ENCODE measurements at places on chromosomes 7 and 10.

GRCh38 chr10:62638062-62638477 is 166.4 kb upstream of the ADO start:
- DNase-seq: no peak

GRCh38 chr7:63521-64021 is 128.8 kb upstream of the FAM20C start:
- DNase-seq: no peak

DNA sequence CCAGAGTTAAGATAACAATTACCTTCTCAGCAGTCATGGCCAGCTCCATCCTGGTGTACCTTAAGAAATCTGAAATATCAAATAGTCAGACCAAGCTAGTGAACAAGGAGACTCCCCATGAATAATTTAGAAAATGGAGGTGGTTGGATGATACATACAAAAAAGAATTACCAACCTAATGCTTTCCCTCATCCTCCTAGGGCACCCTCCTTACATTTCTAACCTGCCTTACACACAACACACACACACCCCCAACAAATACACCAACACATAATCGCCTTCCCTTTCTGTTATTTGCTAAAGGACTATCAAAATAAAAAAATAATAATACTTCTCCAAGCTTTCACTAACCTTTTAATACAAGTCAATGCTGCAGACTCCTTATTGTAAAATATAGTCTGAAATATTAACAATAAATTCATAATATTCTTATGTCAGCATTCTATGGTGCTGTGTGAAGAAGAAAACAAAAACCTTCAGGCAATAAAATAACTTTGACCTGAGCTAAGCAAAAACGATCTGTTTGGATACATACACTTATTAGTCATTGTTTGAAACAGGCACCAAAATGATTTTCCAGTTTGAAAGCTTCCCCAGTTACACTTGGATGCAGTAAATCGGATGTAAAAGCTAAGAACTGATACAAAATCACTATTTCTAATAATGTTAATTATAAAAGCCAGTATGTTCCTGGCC is 3.4 kb downstream of the TWIST1 start:
- no peak for DNase-seq

DNA sequence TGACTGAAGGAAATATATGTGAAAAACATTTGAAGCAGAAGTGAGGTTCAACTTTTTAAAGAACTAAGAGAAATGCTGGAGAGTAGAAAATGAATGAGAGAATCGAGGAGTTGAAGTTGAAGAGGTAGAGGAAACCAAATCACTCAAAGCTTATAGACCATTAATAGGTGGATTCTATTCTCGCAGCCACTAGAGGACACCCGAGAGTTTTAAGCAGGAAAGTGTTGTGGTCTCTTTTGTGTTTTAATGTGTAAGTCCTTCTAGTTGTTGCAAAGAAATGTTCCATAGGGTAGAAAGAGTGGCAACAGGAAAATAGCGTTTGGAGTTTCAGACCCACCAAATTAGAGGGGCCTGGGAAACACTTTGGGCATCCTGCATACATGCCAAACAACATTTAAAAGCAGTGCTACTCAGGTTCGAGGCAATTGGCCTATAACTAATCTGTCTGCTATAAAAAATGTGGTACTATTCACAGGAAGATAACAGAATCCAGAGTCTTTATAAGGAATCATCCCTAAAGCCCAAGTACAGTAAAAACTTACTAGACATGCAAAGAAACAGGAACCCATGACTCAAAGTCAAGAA is 75.3 kb upstream of the TAS2R16 start:
- DNase-seq: no peak

DNA sequence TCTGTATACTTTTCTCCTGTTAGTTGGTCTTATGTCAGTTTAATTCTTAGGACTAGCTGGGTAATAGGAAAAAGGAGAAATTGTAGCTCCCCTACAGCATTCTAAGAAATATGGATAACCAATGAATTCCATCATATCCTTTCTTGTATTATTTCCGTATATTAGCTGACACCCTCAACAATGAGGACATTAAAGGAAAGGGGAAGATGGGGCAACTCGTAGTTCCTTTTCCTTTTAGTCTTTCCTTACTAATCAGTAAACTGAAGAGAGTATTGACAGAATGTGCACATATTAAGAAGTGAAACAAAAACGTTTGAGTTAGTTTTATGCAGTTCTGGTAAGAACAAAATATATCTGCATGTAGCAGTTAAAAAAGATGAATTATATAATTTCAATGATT is 35.1 kb upstream of the C10orf67 start:
- no peak for DNase-seq

DNA sequence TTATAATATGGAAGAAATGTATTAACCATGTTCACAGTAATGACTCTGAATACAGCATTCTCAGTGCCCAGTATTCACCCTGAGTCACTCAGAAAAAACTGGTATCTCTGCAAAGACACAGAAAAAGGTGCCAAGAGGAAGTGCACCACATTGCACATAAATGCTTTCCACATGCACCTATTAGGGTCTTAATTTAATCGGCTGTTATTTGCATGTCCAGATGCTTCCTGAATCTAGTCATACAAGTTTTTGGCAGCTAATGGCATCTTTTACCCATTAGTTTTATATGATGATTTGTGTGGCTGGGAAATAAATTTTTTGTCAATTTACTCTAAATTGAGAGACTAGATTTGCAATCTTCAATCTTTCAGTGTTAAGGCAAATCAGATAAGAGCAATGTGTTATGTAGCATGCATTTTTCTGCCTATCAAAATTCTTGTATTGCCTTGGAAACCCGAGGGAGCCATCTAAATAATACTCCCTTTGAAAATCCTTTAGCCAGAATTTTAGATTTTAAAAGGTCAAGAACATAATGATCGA is 58.2 kb downstream of the ZNF680 start:
- no peak for DNase-seq

GRCh38 chr7:46317256-46317655 is 396.2 kb upstream of the IGFBP3 start:
- DNase-seq: no peak

- DNase-seq: no peak
Observed at GRCh38 chr7:150924369-150924781, 53.7 kb downstream of the KCNH2 start.

GRCh38 chr7:116829041-116829440 is 33.3 kb upstream of the CAPZA2 start:
- no peak for DNase-seq

DNA sequence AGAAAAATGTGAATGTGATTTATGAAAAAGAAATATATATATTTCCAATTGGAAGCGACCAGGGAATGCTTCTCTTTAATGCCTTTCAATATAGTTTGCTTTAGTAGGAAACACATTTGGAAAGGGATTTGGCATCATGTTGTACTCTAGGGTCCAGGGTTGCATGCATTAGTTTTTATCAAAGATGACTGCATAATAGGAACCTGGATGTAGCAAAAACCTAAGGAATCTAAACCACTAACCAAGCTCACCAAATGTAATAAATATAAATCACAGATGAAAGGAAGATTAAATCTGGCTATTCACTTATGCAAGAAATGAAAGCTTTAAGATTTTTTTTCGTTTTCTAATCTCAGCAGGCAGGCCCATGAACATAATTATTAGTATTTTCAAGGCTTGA is 120.0 kb downstream of the ATXN7L1 start:
- DNase-seq: no peak

- DNase-seq: peak; percentile 93
Observed at GRCh38 chr10:72331575-72332422, 22.9 kb downstream of the DNAJB12 start.

GRCh38 chr7:124130-124949 is 68.0 kb upstream of the FAM20C start:
- DNase-seq: no peak

DNA sequence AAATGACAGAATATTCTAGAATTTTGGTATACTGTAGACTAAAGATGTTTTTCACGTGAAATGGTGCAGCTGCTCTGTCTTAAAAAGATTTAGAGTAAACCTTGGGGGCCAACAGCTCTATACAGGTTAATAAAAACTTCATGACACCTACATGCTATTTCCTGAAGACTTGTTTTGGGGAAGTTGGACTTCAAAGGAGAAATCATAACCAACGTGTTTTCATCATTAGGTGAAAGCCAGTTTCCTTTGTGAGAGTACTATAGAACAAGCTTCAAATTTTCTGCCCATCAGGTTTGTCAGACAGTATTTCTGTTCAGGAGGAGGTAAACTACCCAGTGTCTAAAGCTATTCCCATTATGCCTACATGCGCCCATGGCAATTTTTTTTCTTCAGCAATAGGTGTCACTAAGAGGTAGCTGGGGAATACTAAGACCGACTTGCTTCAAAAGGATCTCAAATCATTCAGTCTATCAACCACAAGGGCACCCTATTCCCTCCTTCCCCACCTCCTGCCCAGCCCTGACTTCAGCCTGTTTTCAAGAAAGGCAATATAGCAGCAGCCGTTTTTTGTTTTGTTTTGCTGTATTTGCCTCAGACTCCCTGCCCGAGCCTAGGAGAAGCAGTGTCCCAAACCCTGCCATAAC is 237.3 kb upstream of the SP8 start:
- no peak for DNase-seq

DNA sequence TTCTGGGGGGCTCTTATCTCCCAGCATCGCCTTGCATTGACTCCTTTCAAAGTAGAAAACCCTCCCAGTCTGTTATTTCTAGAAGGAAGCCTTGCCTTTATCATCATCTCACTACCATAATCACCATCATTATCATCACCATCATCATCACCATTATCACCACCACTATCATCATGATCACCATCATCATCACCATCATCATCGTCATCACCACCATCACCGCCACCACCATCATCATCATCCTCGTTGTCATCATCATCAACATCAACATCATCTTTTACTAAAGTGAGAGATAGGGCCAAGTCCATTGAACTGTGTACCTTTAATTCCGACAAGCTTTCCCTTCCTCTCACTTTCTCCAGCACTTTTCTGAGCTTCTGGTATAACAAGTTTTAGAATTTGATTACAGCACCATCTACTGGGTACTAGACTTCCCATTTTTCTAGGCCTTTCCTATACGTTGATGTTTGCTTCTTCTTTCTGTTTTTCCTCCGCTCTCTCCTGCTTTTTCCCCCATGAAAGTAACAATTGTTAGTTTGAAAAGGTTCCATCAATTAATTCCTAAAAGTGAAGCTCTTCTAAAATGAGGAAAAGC is 226.4 kb downstream of the BUB3 start:
- DNase-seq: no peak

DNA sequence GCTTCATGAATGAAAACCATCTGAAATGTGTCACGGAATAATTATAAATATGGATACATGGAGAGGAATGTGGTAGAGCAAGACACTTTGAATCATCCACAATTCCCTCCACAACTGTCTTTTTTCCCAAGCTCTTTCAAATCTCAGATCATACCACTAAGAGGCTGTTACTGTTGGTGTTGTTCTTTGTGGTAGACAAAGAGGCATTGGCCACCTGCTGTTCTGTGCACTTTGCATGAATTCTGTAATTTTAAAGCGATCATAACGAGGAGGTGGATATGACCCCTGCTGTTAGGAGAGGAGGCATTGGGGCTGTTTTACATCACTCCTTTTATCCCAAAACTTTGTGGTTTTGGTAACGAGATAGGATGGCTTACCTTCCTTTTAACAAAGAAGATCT is 141.2 kb upstream of the KLF6 start:
- DNase-seq: no peak

- DNase-seq: no peak
Observed at GRCh38 chr10:58014436-58014835, 253.3 kb downstream of the IPMK start.

- peak; percentile 42 for DNase-seq
Observed at GRCh38 chr7:23020742-23021401, 6.9 kb upstream of the HYCC1 start.

DNA sequence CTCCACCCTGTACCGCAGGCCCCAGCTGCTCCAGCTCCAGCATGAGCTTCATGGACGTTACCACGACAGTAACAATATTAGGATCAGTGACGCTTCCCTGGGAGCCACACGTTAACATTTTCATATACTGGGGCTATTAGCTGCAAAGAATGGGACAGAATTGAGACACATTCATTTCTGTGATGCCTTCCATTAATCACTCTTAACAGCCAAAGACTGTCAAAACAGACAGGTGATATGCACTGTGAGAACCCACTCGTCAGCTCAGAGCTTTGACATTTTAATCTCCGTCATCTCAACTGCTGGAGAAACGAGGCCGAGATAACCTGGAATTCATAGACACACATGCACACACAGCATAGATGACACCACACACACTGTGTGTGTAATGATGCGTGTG is 408.4 kb upstream of the SHH start:
- DNase-seq: no peak

Data from T-helper 2 cell treated with Interferon-gamma antibody and Interleukin-4, amounts not matched to agents 5 μg/mL and 100 μg/mL, for 36 hours (primary cell).